CD4-positive, alpha-beta T cell treated with Interleukin-2 at 100 ng/mL for 4 hours (primary cell): ENCODE measurements at places on chromosomes 2 and 18.

DNA sequence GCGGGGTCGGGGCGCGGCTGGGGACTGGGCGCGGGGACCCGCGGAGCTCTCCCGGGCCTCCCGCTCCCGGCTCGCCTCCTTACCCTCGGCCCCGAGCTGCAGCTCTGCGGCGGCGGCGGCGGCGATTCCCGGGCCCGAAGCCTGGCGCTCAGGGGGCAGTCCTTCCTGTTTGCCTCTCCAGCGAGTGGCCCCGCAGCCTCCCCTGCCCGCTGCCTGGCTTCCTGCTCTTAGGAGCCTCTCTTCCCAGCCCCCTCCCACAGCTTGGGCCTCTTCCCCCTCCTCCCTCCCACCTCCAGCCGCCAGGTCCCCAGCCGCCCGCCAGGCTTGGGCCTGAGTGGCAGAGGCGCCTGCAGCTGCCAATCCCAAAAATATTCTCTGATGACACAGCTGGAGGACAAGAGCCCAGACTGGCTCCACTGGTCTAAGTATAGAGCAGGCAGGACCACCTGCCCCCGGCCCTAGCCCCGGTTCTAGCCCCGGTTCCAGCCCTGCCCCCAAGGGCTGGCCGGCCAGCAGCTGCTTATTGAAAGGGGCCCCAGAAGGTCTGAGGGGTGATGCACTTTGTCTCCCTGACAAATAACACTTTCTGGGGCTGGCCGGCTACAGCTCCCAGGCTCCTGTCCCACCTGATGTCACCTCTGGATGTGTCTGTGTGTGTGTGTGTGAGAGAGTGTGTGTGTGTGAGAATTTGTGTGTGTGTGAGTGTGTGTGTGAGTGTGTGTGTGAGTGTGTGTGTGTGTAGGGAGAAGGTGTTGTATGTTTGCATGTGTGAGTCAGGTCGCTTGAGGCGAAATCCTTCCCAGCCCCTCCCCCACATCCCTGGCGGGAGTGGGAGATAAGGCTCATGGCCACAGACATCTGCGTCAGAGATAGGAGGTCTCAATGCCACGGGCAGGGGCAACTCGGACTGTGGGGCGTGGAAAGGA lies at the start of gene OBSL1:
OBSL1 (minus strand) TSS at position 229 of the 926 bp plus-strand sequence. CDS start 307 bp downstream, outside the sequence.
- DNase-seq: no peak

GRCh38 chr2:128788636-128789220 lies 470.1 kb upstream of the HS6ST1 start:
- DNase-seq: no peak

DNA sequence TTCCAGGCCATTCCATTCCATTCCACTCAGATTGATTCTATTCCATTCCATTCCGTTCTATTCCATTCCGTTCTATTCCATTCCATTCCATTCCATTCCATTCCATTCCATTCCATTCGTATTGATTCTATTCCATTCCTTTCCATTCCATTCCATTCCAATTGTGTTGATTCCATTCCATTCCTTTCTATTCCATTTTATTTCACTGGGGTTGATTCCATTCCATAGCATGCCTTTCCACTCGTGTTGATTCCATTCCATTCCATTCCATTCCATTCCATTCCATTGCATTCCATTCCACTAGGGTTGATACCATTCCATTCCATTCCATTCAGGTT lies 1142.3 kb downstream of the RPIA start:
- no peak for DNase-seq

- no peak for DNase-seq
Measured at GRCh38 chr18:53701697-53702096, 522.8 kb downstream of the MBD2 start.

GRCh38 chr2:196839574-196839973 lies 30.4 kb upstream of the C2orf66 start:
- no peak for DNase-seq

DNA sequence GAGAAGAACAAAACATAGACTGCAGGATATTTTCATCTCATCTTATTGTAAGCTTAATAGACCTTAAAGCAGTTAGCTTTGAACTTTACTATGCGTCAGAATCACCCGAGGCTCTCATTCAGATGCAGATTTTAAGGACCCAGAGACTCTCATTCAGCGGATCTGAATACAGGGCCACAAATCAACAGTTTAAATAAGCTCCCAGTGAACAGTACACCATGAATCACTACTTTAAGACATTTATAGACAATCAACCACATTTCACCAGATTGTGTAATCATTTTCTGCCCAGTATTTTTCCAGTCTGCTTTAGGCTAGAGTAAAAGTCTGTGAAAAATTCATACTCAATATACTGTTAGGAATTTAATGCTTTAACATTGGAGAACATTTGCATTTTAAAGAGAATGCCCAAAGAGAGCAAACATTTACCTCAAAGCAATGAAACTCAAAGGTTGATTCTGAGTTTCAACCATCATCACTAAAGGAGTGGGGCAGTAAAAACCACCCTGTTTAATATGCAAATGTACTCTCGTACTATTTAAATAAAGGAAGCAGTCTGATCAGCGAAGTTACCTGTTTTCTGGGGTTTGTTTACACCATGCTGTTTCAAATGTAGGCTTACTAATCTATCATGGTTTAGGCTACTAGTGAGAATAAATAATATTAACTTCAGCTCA lies 11.0 kb upstream of the ALPK2 start:
- no peak for DNase-seq

GRCh38 chr2:113064898-113065297 lies 2.9 kb upstream of the IL1F10 start:
- DNase-seq: no peak

DNA sequence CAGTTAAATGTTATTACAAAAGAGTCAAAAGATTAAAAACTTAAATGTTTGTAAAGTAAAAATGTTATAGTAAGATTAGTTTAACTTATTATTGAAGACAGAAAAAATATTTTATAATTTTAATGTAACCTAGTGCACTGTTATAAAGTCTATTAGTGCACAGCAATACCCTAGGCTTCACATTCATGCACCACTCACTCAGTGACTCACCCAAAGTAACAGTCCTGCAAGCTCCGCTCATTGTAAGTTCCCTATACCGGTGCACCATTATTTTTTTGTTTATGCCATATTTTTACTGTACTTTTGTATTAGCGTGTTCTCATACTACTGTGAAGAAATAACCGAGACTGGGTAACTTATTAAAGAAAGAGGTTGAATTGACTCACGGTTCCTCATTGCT lies 759.7 kb upstream of the CDH7 start:
- no peak for DNase-seq
